Spleen (tissue), 13 donors: ENCODE measurements at places on chromosomes 3 and 15.

DNA sequence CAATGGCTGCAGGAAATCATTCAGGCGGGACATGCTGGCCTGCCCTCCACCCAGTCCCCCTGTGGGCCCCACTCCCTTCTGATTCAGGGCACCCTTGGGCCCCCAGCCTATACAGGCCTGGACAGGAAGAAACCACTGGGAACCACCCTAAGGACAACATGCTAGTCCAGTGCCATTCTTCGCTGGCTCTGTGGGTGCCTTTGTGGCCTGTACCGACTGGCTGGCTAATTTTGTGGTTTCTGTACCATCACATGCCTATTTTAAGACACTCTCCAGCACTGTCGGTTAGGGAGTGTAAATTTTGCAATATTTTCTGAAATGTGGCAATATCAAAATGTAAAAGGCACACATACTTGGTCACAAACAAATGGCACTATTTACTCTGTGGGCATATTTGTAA, 61.4 kb upstream of the POLG start:
- DNase-seq, result peak; percentile 40

DNA sequence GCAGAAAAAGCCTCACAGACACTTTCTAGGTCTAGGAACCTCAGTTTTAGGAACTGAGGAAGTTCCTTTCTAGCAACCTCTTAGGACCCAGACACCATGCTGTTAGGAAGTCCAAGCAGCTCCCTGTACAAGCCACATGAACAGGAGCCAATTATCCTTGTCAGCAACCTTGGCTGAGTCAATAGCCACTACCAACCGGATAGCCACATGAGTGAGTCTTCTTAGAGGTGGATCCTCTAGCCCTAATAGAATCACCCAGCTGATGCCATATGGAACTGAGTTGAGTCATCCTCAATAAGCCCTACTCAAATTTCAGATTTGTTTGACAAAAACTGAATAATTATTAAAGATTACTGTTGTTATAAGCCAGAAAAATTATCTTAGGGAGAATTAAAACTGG, 256.2 kb downstream of the NLGN1 start:
- DNase-seq, result no peak

DNA sequence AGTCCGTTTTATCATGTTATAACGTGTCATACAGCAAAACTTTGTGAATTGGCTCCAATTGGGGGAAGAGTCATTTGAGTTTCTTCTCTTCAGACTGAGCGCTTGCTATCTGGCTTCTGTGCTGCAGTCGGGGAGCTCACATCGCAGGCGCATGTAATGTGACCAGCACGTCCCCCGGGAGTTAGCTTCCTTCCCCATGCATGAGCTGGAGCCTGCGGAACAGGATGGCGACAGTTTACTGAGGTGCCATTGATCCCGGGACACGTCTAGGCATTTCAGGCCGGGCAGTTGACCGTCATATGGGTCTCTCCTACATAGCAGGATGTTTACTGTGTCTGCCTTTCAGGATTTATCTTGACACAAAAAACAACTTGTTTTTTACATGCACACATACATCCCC, 44.8 kb downstream of the CMTM8 start:
- peak; percentile 76 for DNase-seq

DNA sequence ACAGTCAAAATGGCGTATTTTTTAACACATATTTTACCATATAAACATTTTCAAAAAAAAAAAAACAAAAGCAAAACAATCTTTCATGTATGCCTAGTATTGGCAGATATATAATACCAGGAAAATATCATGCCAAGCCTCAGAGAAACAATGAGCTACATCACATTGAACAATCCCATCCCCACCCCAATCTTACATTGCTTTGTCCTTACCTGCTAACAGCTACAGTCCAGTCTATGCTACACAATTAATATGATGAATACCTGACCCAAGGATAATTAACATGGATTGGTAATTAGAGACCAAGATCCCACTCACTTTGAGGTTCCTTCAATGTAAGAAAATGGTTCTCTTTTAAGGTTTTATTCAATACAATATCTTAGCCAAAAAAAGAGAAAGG, 7.6 kb upstream of the SATB1 start:
- DNase-seq, result no peak

GRCh38 chr15:37709669-37710068, 224.8 kb upstream of the TMCO5A start:
- no peak for DNase-seq

GRCh38 chr15:96348112-96349027, 17.9 kb downstream of the NR2F2 start:
- DNase-seq, result no peak

DNA sequence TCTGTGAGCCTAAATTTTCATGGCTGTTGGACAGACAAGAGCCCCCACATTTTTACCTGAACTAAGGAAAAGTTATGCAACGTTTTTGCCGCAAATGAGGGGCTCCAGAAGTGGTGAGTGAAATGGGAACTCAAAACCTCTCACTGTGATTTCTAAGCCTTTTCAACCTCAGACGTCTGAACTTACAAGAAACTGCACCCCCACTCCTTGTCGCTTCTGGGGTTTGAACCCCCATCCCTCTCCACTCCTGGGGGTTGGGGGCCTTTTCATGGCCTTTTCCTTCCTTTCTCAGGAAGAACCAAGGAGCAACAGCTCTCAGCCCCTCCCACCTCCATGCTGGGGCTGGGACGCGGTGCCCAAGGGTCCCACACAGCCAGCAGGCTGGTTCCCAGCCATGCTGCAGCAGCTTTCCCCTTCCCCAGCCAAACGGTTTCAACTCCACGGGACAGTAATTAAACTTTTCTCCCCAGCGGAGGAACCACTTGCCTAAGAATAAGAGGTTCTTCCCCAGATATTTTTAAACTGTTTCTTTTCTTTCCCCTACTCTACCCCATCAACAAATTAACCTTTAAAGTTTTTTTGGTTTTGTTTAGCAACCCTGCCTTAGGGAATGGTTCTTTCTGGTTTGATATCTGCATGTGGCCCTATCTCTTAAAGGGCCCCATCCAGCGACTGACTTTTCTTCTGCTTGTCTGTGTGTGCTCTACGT, 387.6 kb upstream of the CBLB start:
- DNase-seq, result peak; percentile 77

- DNase-seq, result no peak
Observed at GRCh38 chr15:31905054-31905453, 125.3 kb upstream of the CHRNA7 start.

DNA sequence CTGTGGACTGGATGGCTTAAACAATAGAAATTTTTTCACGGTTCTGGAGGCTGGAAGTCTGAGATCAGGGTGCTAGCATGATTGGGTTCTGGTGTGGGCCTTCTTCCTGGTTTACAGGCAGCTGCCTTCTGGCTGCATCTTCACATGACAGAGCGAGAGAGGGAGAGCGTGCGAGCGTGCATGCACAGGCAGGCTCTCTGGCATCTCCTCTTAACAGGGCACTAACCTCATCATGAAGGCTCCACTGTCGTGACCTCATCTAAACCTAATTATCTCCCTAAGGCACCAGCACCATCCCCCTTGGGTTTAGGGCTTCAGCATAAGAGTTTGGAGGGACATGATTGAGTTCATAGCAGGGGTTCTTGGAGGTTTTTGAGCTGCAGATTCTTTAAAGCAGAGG, 292.0 kb upstream of the C2CD4B start:
- DNase-seq, result no peak

DNA sequence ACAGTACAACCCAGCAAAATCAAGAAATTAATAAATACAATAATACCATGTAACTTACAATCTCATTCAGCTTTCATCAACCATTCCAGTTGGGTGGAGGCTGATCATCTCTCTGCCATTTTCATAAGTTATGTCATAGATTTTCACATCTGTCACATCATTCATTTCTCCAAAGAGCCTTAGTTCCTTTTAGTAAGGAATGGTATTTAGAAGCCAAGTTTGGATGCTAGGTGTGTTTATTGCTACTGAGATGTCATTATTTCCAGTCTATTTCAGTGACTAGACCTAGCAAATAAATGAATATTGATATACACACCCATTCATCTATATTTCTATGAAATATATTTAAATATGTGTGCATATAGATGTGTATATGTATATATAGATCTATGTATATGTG, 2.7 kb upstream of the UBL7 start:
- DNase-seq, result no peak

GRCh38 chr15:60555291-60555690, 76.3 kb upstream of the ICE2 start:
- DNase-seq, result no peak

- no peak for DNase-seq
Observed at GRCh38 chr3:171055336-171056178, 29.0 kb upstream of the SLC2A2 start.

GRCh38 chr3:152243721-152244516, 24.8 kb upstream of the MBNL1 start:
- no peak for DNase-seq

GRCh38 chr15:33612721-33613304, 302.0 kb downstream of the RYR3 start:
- no peak for DNase-seq

DNA sequence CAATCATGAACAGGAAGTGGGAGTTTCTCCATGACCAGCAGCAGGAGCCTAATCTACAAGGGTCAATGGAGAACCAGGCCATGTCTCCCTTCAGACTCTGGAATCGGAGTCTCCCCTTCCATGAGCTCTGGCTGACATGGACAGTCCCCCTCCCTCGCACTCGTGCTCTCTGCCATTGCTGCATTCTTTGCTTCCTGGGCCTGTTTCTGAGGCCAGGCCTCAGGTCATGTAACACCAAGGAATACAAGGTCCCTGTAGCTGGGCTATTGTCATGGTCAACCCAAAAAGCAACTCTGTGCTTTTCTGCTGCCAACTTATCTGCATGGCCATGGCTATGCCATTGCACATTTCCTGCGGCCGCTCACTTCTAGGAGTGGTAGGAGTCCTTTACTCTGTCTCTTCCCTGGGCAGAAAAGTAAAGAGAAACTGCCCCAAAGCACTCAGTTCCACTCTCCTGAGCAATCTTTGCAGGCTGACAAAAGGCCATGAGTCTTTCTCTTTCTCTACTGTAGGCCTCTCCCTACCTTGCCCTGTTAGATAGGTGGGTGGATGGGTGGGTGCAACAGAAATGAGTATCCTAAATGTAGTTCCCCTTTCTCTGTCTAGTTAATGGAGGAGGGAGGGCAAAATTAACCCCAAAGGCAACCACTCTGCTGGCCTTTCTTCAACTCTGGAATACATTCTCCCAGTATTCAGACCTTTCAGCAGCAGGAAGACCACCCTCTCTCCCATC, 40.8 kb upstream of the PROK2 start:
- DNase-seq, result no peak

DNA sequence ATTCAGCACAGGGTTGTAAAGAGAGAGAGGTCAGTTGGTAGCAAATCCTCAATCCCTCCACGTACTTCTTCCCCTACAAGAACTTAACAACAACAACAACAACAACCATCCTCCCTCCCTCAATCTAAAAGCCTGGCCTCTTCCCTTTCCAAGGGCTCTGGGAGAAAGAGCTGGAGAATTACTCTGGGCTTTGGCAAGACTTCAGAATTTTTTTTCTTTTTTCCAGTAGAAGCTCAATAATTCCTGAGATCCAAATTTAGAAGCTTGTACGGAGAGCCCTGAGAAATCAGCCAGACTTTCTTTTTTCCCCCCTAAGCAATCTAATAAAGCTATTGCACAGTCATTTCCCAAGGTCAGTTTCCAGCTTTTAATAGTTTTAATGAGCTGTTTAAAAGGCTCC, 95.8 kb upstream of the CACNA2D3 start:
- no peak for DNase-seq

DNA sequence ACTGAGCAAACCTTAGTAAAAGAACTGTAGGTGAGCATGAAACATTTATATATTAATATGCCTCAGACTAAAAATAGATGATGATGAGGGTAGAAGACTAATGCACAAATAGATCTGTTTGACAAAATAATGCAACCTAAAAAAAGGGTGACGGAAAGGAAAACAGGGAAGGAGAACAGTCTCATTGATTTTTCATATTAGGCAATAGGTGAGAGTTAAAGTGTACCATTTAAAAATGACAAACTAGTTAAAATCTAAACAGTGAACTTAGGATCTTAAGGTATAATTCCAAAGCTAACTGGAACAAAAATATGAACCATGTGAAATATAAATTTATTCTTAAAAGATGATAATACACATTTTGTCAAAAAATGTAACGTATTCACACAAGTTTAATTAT, 1347.6 kb downstream of the SI start:
- DNase-seq, result no peak

- DNase-seq, result no peak
Observed at GRCh38 chr3:78613421-78613879, 1154.3 kb downstream of the ROBO1 start.

DNA sequence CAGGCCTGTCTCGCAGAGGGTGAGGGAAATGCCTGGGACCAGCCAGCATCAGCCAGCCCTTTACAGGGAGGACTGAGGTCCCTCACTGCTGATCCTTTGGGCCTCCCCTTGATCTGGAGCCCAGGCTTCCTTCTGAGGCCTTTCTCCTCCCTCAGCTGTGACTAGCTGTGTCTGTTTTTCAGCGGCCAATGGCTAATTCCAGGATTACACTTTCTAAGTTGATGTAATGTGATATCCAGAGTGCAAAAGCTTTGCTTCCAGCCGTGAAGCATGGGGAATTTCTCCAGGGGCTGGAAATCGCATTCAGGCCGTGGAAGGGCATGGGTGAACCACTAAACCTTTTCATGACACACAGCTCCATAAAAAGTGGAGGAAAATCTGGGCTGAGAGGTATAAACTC, 157.6 kb downstream of the SHQ1 start:
- no peak for DNase-seq

DNA sequence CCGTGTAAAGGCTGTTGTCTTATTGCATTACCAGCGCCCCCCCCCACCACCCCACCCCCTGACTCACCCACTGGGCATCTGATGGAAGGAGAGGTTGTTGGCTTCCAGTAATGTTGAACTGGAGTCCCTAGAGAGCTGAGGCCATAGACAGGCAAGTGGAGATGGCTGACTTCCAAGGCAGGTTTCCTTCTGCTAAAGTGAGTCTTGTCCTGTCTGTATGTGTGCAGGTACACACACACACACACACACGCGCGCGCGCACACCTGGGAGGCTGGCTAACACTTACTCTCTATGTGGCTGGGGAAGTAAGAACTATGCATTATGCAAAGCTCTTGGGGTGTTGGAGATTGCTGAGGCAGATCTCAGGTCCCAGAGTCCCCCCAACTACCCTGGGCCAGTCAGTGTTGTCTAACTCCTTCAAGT, 1.6 kb upstream of the KY start:
- DNase-seq, result no peak

GRCh38 chr3:17749705-17750293, 7.4 kb upstream of the TBC1D5 start:
- DNase-seq, result no peak

DNA sequence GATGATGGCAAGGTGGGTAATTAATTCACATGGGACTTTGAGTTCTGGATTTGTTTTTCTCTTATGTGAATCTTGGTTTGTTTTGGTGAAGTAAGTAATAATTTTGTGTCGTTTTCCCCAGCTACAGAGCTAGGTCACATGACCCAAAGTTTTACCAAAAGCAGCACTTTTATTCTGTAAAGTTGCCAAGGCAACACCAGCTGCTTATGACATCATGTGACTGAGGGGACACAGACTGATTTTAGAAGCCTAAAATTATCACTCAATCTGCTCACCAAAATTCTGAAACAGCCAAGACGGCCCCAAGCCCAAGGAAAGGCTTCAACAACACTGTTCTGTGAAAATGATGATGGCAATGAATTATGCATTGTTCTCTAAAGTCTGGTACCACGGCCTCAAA, 63.9 kb downstream of the MEX3B start:
- no peak for DNase-seq
